NCI-H2107 (cell line): ENCODE measurements at places on chromosomes 12 and 14.

- DNase-seq: peak; percentile 74
Measured at GRCh38 chr14:100131181-100131580, 28.3 kb downstream of the DEGS2 start.

- DNase-seq: no peak
Measured at GRCh38 chr12:25020621-25021243, 71.8 kb upstream of the BCAT1 start.

- DNase-seq: no peak
Measured at GRCh38 chr12:96822641-96823040, 84.4 kb upstream of the NEDD1 start.

DNA sequence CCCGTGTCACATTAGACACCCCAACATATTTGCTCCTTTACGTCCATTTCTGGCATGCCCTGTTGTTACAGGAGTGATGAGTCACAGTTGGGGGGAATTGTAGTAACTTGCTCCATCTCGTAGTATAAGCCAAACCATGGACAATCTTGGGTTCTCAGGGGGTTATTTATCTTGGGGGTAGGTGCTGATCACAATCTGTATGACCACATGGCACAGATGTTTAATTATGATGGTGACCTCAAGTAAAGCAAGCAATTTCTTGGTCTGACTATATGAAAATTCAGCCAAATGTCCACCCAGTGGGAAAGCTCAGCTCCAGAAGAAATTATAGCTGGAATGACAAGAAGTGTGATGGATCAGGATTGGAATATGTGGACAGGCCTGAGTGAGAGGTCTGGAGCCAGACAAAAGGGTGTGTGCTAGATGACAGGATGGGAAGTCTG is 32.1 kb upstream of the STON2 start:
- no peak for DNase-seq

DNA sequence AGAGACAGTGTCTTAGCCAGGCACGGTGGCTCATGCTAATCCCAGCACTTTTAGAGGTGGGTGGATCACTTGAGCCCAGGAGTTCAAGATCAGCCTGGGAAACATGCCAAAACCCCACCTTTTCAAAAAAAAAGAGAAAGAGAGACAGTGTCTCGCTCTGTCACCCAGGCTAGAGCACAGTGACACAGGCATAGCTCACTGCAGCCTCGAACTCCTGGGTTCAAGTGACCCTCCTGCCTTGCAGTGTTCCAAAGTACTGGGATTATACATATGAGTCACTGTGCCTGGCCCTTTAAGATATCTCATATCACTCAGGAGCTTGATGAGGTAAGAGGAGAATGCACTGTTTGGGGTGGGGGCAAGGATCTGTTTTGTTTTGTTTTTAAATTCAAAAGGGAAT is 48.1 kb upstream of the LTBP2 start:
- DNase-seq: no peak
